SK-MEL-5 (cell line): ENCODE measurements at places on chromosomes 7 and 10.
A peak's percentile ranks its signal among the peaks of the same experiment; 100 is the strongest.

GRCh38 chr7:2032030-2032875, 200.5 kb downstream of the MAD1L1 start:
- no peak for DNase-seq

DNA sequence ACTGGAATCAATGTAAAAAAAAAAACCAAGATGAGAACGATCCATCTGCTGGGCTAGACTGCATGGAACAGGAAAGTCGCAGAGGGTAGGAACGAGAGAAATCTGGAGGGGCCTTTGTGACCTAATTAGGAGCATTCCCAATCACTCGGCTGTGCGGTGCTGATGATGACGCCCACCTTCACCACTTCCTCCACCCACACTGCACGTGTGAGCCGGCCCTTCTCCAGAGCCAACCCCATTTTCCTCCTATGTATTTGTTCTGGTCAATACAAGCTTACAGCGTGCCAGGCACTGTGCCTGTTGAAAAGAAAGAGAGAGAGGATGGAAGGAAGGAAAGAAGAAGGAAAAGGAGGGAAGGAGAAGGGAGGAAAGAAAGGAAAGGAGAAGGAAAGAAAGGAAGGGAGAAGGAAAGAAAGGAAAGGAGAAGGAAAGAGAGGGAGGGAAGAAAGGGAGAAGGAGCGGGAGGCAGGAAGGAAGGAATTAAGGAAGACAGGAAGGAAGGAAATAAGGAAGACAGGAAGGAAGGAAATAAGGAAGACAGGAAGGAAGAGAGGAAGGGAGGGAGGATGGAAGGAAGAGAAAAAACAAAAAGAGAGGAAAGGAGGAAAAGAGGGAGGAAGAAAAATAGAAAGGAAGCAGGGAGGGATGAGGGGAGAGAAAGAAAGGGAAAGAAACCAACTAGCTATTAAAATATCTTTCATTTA, 35.5 kb upstream of the PTF1A start:
- DNase-seq: no peak

GRCh38 chr7:141960687-141961422, 12.7 kb downstream of the TAS2R38 start:
- no peak for DNase-seq

DNA sequence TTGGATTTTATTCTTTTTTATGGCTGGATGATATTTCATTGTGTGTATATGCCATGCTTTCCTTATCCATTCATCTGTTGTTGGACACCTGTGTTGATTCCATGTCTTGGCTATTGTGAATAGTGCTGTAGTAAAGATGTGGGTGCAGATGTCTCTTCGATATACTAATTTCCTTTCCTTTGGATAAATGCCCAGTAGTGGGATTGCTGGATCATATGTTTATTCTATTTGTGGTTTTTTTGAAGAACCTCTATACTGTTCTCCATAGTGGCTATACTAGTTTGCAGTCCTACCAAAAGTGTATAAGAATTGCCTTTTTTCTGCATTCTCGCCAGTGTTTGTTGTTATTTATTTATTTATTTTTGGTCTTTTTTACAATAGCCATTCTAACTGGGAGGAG, 159.8 kb downstream of the WNT2 start:
- no peak for DNase-seq

DNA sequence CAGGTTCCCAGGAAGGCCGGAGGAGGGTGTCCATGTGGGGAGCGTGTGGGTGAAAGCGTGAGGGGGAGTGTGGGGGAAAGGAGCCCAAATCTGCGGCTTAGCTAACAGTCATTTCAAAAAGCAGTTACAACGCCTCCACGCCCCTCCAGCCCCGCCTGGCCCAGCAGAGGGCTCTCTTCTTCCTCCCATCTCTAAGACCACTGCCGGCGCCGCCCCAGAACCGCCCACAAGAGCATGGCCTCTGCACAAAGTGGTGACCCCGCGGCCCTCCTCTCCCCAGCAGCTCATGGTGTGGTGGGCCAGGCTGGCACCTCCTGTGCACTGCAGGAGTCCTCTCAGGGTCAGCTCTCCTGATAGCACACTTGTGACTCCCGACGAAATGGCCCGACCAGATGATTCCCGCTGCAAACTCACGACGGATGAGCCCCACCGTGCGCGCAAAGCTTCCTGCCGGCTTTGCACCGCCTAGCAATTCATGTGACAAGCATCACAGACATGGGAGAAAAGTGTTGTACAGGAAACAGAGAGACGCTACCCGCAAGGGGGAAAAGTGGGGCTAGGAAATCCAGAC, 12.4 kb upstream of the HUS1 start:
- DNase-seq: peak; percentile 97

DNA sequence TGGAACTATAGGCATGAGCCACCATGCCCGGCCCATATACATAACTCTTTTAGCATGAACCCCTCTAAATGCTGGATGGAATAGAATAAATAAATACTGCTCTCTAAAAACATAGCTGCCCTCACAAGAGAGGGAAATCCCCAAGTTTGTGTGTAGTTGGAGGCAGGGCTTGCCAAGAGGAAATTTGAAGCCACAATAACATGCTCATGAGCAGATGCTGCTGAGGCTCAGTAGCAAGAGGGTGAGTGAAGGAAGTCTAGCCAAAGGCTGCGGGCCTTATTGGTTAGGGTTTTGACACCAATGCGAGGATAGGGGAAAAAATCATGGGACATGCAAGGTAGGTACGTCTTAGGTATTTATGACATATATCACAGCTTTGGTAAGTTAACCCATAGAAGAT, 17.3 kb downstream of the TPK1 start:
- DNase-seq: no peak

DNA sequence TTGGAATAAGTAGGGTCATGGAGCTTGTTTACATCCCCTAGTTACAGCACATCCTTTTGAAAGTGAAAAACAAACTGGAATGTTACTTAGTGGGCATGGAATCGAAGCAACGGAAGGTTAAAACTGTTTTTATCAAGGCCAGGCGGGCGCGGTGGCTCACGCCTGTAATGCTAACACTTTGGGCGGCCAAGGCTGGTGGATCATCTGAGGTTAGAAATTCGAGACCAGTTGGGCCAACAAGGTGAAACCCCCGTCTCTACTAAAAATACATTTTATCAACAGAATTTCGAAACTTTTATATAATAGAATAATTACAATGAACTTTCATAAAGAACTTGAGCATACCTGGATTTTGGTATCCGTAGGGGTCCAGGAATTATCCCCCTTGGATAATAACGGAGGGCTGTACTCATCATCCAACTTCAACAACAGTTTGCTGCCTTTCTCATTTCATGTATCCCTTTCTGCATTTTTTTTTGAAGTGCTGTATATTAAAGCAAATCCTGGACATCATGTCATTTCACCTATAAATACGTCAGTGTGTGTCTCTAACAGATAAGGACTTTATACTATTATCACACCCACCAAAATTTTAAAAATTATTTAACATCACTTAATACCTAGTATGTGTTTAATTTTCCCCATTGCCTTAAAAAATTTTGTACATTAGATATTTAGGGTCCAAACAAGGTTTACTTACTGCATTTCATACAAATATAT, 1.3 kb upstream of the TMED4 start:
- DNase-seq: no peak

DNA sequence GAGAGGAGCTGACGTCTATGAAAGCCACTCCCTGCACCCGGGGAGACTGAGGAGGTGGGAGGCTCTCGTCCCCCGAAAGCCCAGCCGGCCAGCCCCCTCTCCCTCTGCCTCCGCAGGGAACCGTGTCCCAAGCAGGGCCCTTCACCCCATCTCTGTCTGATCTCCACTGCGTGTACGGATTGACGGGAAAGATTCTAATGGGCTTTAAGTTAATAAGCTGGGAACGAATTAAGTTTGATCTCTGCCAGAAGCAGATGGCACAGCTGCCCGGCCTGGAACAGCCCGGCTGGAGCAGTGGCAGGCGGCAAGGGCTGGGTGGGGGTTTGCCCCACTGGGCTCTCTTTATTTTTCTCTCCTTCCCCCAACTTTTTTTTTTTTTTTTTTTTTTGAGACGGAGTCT, 6.1 kb upstream of the SLC29A4 start:
- no peak for DNase-seq

DNA sequence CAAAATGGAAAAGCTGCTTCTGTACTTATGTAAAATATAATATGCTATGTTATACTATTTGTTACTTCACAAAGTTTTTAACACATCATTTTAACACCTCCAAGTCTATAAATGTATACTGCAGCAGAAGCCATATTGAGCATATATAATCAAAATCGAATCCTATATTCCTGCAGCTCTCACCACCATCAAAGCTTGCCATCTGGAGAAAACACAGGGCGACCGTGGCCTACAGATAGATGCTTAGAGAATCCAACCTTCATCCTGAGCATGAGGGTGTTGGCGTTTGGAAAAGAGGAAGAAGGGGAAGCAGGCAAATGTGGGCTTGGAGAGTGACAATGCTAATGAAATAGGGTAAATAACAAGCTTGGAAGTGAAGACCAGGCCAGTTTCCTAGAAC, 258.8 kb upstream of the IMMP2L start:
- no peak for DNase-seq

DNA sequence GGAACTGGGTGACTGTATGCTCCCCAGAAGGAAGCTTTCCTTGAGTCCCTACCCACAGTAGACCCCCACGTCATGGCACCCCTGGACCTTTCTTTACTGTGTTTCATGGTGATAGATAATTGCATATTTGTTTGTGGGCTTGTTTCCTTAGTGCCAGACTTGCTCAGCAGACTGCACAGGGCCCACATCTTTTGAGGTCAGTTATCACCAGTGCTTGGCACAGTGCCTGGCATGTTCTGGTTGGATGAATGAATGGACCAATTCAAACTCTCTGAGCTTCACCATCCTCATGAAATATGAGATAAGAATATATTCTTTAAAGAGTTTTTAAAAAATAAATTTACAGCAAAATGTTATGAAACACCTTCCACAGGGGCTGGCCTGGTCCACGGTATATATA, 78.4 kb upstream of the EMX2 start:
- peak; percentile 16 for DNase-seq
